ENCODE measurements at places on chromosomes 12 and 14. TPM values are rescaled to one million over a fixed set of nuclear protein-coding genes. Genes with fewer than 3 reads are reported as not detected.

- no peak for DNase-seq
These were observed 4.0 kb downstream of the TRIP11 start for GRCh38 chr14:92035890-92036289.

GRCh38 chr12:50550530-50551223, 45.9 kb downstream of the DIP2B start:
- DNase-seq = no peak

TC2N gene
- not detected for total RNA-seq

PYGL gene
- total RNA-seq = 3.3 TPM

DNA sequence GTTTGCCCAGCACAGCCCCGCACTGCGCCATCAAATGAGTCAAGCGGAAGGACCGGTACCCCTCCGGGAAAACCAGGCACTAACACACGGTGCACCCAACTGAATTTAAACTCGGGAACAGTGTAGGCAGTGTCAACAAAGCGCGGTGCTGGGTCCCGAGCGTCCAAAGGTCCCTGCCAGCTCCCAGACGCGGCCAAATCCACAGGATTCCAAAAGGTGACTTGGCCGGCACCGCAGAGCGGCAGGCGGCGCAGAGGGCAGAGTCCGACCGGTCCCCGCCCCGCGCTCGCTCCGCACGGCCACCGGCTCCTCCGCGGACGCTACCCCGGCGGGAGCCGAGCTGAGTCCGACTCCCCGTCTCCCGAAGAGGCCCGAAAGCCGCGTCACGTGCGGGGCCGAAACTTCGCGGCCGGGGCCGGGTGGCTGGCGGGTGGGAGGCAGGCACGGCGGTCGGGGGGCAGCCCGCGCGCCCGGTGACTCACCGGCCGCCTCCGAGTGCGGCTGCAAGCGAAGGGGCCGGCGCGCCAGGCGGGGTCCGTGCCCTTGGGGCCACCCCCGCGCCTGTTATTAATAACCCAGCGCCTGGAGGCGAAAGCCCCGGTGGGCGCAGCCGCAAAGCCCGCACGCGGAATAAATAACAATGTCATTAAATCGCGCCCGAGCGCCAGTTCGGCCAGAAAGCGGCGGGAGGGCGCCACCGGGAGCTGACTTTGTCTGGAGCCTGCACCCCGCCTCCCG, 863 bp downstream of the DENND5B start:
- peak; percentile 81 for DNase-seq

GRCh38 chr12:50732591-50732990, 31.3 kb upstream of the ATF1 start:
- DNase-seq = no peak

DNA sequence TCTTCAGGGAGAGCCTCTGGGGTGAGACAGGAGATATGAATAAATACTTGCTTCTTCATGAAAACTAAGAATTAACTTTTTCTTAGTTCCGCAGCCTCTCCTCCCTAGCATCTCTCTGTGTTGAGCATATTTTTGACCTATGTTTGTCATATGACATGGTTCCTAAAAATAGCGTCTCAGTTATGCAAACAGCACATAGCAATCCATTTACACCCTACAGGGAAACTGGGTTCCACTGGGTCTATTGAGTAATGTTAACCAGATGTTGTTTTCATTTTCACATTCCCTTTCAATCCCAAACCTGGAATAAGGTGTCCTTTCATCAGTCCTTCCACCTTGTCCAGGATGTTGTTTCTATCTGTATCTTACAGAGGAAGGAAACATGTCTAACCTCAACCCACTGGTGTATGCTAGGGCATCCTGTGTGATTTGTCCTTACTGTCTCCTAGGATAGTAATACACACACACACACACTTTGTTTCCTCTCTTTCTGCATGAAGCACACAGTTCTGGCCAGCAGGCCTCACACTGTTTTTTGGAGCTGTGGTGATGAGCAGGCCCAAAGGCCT, 1543.5 kb downstream of the AACS start:
- no peak for DNase-seq

GRCh38 chr14:100838493-100839314, 12.8 kb downstream of the MEG3 start:
- no peak for DNase-seq

TMEM179 gene
- not detected for total RNA-seq

EML5 gene
- total RNA-seq = 5.2 TPM

ESRRB gene
- not detected for total RNA-seq

DNA sequence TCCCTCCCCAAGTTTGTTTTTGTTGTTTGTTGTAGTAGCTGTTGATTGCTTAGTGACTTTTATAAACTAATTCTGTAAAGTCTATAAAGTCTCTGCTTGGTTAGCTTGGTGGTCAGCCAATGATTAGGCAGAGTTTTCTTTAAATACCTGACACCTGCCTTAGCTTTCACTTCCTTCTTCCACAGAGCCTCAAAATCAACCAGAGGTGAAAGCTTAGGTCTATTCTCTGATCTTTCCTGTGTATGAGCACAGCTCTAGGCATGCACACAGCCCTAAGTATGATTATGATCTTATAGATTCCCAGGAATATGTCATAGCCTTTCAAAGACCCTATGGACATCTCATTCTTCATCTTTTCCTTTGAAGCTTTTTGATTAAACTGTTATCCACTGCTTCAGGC, 514.7 kb downstream of the AACS start:
- DNase-seq = peak; percentile 59
